IMR-90 (cell line): ENCODE measurements at places on chromosomes 7 and 10. TPM values are rescaled to one million over a fixed set of nuclear protein-coding genes. Genes with fewer than 3 reads are reported as not detected.

GRCh38 chr10:6259153-6259552 lies 56.4 kb downstream of the PFKFB3 start:
- no peaks in the 10 kb centered on the region for H3K4me1 ChIP-seq
- H3K4me3 ChIP-seq: no peak overlapping the region
- DNase-seq: no peak
- H3K27me3 ChIP-seq: no peaks in the 10 kb centered on the region
- H3K27ac ChIP-seq: no peak overlapping the region

GRCh38 chr7:93055543-93056107 lies 62.2 kb downstream of the SAMD9 start:
- H3K4me1 ChIP-seq: no peaks in the 10 kb centered on the region
- H3K27ac ChIP-seq: no peak overlapping the region
- H3K4me3 ChIP-seq: no peak overlapping the region

GRCh38 chr10:124963866-124964720 lies 22.2 kb downstream of the ZRANB1 start:
- H3K36me3 ChIP-seq: peaks cover 17% of the 10 kb centered on the region
- no peaks in the 10 kb centered on the region for H3K27me3 ChIP-seq
- no peak overlapping the region for H3K27ac ChIP-seq
- H3K4me1 ChIP-seq: peaks cover 13% of the 10 kb centered on the region
- DNase-seq: no peak
- no peak overlapping the region for H3K4me3 ChIP-seq

Gene C10orf90
- 0.18 TPM in 1 of 2 replicates, not detected in the other for total RNA-seq

Gene CLCN1
- total RNA-seq: not detected in 2 replicates

DNA sequence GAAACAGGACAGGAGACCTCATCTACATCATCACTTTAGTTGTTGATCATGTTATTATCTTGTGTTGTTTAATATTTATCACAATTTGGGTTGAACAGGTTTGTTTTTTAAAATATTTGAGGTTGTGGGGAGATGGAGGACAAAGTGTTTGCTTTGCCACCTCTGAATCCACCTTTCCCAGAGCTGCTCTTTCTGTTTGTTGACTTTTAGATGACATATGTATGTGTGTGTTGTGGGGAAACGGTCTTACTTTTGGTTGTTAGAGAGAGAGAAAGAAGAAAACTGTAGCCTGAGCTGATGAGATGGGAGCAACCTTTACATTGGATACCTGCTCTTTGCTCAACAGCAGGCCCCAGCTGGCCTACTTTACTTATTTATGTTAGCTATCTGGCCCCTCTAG lies 19.0 kb upstream of the SLC16A12 start:
- H3K27ac ChIP-seq: no peak overlapping the region
- H3K27me3 ChIP-seq: no peaks in the 10 kb centered on the region
- no peak overlapping the region for H3K4me3 ChIP-seq
